Stimulated activated CD4-positive, alpha-beta T cell treated with anti-CD3 and anti-CD28 coated beads, TNF-alpha, amount 100 ng/mL, for 4 hours (primary cell): ENCODE measurements at places on chromosomes 1 and 21.

- no peak for DNase-seq
Observed at GRCh38 chr1:91381844-91382243, 22.8 kb downstream of the HFM1 start.

DNA sequence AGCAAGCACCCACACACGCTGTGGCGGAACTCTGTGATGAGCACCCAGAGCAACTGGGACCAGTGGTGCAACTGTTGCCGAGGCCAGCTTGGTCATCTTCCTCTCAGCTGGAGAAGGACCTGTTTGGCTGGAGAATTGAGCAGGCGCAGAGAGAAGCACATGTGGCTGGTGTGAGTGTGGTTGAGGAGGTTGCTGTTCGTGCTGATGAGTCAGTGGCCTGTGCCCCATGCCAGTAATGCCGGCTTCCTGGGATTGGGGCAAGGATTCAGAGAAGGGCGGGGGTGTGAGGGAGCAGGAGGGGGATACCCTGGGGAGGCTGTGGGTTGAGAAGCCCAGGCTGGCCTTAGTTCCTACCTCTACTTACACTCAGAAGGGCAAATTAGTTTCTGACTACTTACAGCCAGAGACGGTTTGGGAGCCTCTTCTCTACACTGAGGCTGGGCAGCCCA, 57.5 kb upstream of the EPS8L3 start:
- no peak for DNase-seq

DNA sequence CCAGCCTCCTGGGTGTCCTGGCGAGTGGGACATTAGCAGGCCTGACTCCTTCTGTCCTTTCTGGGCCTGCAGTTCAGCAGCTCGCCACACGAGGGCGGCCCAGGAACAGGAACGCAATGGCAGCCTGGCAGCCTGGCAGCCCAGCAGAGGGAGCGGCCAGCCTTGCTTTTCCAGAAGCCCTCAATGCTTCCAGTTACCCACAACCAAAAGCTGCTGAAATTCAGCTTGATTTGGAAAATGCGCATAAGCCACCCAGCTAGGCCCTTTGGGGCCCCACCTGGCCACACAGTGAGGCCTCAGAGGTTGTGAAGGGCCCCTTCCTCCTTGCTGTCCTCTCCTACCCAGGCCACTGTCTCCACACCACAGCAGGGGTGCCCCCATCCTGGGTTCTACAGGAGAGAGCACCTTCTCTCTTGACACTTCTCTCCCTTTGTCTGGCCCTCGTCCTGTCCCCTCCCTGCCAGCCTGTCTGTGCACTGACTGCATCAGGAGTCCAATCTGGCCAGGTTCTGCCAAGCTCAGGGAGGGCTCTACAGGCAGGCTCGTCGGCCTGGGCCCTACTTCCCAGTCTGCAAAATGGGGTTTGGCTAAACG, 103.4 kb upstream of the VAMP3 start:
- DNase-seq, result peak; percentile 71

- DNase-seq, result peak; percentile 68
Observed at GRCh38 chr1:161117759-161118581, at the start of the genes NIT1 and PFDN2. TSS of gene NIT1 (plus strand) at chr1:161118105. CDS start at chr1:161118177, 72 bp downstream. TSS of gene PFDN2 (minus strand) at chr1:161118037. CDS start at chr1:161118026, 11 bp downstream.

DNA sequence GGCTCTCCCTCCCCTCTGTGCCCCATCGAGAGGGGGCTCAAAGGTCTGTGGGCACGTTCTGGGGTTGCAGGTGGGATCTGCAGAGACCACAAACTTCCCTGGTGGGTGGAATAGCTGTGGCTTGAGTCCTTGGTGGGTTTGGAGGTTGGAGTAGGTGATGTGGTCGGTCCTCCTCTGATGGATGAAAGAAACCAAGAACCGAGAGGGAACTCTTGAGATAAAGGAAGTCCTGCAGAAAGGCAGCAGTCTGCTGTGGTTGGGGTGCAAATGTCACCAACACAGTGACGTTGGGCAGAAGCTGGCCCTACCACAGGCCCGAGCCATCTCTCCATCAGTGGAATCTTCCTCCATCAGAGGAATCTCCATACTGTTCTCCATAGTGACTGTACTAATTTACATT, 171.8 kb downstream of the FCRL5 start:
- no peak for DNase-seq

DNA sequence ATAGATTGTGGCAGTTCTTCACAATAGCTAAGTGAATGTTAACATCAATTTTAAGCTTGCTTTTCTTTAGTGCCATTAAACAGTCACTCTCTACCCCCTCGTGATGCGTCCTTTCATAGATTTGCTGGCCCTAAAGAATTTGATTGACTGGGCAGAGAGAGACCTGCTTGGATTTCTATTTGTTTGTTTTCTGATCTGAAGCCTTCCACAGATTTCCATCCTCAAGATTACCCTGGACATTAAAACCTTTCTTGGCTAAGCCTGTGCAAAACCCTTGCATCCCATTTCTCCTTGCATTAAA, 17.8 kb downstream of the C1orf21 start:
- no peak for DNase-seq
